Stimulated activated CD4-positive, alpha-beta T cell treated with anti-CD3 and anti-CD28 coated beads, Interleukin-4, amount 100 ng/mL, for 24 hours (primary cell): ENCODE measurements at places on chromosomes 16 and 17.

DNA sequence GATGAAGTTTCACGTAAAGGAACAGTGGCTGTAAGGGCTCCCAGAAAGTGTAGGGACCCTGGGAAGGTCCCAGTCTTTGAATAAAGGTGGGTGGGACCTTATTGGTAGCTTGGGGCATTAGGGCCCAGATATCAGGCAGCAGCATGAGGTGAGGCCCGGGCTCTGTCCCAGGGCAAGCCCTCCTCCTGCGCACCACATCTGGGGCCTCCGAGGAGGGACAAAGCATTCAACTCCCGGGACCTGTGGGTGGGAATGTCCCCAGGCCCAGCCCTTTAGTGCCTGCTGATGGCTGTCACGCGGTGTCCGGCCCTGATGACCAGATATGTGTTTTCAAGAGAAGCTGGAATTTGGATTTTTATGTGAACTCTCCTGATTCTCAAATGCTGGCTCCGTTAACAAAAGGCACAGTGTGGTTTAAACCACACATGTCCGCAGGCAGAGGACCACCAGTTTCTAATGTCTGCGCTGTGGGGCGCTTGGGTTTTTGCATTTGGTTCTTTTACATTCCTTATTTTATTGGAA, 30.4 kb downstream of the RAI1 start:
- DNase-seq = no peak

DNA sequence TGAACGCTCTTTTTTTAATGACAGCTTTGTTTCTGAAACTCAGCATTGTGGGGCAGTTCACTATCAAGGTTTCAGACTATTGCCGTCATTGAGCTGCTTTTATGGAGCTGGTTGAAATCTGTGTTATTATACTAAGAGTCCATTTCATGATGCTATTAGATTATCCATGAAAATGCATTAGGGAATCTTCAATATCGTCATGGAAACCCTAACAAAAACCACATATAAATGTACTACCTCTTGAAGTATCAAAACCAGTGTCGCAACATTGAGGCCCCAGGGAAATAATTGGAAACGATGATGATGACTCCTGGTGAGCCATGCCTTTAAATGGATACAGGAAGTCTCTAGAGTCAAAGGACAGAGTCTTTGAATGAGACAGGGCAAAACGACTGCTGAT, 231.6 kb upstream of the CPHXL start:
- no peak for DNase-seq

DNA sequence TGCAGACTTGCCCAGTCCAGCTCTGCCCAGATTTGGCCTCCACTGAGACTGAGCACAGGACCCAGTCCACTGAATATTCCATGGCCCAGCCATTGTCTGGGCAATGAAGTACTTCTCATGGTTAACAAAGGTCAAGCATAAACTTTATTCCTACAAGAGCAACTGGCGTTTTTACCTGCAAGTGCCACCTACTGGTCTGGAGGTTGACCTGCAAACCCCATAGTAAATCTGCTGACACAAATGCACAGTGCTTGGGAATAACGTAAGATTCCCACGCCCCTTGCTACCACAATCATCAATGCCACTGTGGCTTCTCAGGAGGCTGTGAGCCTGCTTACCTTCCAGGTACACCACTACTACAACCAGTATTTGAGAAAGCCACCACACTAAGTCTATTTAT, 170.2 kb downstream of the CEP112 start:
- no peak for DNase-seq

- DNase-seq = no peak
Observed at GRCh38 chr16:26395700-26396099, 671.0 kb upstream of the C16orf82 start.

- DNase-seq = no peak
Observed at GRCh38 chr16:86202267-86202666, 303.3 kb downstream of the IRF8 start.

DNA sequence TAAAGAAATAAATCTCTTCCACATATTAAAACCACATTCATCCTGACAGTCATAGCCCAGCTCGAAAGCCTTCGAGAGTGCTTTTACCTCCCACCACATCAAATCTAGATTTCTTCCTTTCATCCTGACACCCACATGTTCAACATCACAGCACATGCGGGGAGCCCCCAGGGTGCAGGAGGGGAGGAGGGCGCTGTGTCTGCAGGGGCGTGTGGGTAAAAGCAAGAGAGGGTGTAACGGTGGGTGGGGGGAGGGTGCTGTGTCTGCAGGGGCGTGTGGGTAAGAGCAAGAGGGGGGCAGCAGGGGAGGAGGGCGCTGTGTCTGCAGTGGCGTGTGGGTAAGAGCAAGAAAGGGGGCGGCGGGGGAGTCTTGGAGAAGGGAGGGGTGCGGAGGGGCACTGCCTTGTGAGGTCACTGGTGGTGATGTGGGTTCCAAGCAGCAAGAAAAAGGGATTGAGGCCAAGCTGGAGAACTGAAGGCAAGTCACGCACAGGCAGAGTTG, 34.7 kb downstream of the ADCY9 start:
- DNase-seq = peak; percentile 27

GRCh38 chr17:69605571-69605970, 191.1 kb downstream of the MAP2K6 start:
- DNase-seq = no peak

- no peak for DNase-seq
Observed at GRCh38 chr16:67767953-67768352, 38.4 kb downstream of the RANBP10 start.

DNA sequence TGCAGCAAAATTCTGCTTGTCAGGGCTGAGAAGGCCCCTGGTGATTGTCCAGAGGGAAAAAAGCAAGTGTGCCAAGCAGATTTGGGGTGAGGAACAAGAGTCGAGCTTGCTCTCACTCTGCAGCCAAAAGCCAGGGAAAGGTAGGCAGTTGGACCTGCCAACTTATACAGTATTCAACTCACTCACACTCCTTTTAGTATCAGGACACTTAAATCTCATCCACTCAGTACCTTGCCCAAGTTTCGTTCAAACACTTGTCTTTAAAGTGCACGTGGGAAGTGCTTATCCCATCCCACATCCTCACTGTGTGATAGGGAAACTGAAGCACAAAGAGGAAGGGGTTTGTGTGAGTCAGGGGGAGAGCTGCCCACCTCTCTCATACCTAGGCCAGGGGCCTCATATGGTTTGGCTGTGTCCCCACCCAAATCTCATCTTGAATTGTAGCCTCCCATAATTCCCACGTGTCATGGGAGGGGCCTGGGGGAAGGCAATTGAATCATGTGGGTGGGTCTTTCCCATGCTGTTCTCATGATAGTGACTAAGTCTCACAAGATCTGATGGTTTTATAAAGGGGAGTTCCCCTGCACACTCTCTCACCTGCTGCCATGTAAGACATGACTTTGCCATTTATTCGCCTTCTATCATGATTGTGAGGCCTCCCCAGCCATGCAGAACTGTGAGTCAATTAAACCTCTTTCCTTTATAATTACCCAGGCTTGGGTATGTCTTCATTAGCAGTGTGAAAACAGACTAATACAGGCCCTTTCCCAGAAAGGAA, 25.6 kb upstream of the CES5A start:
- no peak for DNase-seq

DNA sequence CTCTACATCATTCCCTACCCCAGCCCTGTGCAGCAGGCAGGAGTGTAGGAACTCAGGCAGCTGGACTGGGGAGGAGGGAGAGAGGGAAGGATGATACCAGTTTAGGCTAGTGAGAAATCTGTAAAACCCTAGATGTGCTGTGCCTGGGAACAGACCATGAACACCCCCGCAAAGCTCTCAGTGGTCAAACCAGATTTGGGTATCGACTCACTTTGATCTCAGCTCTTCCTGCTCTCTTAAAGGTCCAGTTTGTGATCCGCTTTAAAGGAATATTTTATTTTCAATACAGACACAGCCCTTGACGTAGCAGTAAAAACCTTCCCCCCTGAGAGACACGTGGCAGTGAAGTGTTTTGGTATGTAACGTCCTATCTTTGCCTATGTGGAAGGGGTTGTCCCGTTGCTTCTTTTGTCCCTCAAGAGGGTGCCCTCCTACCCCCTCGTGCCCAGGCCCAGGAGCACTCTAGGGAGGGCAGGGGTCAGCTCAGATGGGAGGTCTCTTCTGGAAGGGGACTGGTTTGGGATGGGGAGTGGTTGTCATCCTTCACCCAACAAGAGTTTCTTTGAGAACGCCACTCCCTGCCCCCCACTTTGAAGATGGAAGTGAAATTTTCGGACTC, 19.3 kb upstream of the TBX2 start:
- no peak for DNase-seq

DNA sequence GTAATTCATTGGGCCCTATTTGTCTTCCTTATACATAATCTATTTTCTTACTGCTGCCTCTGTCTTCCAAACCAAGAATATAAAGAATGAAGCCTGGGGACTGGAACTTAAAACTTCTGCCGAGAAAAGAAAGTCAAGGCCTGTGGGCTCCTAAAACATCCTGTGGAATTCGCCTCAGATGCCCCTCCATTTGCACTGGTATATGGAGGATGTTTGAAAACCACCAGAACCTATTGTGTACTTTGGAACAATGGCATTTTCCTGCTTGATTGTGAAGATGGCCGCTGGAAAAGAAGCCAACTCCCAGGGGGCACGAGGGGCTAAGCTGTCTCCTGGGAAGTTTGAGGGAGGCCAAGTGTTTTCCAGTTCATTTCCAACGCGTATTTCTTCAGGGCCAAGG, 122.4 kb downstream of the WWOX start:
- no peak for DNase-seq

DNA sequence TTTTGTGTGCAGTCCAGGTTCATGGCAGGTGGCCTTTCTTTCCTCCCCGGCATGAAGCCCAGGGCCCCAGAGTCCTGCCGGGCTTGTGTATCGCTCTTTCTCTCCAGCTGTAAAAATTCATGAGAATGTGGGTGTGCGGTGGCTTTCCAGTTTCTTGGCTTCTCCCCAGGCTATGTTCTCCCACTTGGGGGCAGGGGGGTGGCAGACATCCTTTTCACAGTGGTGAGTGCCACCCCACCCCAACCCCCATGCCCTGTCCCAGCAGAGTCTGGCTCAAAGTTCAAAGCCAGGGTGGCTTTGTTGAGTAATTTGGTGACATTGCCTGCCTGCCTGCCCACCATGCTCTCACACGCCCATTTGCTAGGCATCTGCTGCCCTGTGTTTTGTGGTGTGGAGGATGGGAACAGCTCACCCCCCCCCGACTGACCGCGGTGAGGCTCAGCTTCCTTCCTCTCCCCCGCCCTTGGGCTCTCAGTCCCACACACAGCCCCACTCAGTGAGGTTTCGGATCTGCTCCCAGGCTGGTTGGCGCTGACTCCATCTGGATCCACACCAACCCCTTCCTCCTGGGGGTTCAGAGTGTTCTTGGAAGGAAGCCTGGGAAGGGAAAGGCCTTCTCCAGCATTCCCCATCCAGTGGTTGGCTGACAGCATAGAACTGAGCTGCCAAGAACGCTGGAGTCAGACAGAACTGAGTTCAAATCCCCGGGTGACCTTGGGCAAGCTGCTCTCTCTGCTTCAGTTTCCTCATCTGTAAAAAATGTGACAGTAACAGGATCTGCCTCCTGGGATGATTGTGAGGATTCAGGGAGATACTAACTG, 36.0 kb downstream of the CHD9 start:
- DNase-seq = no peak

DNA sequence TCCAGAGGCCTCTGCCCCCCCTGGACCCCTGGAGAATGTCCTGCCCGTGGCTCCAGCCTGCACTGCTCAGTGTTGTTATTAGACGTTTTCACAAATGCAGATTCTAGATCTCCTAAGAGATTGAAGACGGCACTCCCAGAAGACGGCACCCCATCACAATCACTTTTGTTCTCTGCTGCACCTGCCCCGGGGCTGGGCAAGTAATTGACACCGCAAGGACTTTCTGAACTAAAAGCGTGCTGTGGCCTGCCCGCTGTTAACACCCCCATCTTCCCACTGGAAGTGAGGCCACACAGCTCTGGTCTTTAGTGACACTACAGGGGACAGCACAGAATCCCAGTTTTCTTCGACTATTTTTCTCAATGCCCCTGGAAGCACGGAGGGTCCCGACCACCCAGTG, 256.9 kb downstream of the ENGASE start:
- no peak for DNase-seq

DNA sequence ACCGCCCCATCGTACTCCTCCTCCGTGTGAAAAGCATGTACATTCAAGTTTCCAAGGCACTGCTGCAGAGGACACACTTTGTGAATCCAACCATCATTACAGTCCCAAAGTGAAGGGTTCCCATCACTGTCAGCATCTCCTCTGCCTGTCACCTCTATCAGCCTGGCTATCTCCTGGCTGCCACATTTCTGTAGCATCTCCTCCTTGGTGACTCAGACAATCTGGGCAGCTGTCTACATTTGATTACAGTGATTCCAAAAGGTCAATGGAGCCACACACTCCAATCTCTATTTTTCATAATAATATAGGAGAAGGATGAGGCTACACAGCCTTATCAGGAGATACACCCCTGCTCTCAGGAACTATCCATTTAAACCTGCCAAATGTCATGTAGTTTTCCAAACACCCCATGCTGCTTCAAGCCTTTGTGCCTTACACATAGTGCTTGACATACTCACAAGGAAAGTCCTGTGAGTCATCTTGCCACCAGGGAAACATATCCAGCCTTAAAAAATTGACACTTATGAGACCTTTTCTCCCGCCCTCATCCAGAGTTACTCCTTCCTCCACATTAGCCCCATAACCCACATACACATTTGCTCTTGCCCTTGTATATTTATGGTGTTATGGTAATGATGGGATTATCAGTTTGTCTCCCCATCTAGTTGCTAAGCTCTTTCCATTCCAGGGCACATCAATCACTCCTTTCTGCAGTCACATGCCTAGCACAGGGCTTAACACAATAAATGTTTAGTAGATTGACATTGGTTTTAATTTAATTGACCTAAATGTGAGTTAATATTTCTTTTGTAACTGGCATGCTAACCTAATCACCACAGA, 250.1 kb upstream of the CDH5 start:
- no peak for DNase-seq

DNA sequence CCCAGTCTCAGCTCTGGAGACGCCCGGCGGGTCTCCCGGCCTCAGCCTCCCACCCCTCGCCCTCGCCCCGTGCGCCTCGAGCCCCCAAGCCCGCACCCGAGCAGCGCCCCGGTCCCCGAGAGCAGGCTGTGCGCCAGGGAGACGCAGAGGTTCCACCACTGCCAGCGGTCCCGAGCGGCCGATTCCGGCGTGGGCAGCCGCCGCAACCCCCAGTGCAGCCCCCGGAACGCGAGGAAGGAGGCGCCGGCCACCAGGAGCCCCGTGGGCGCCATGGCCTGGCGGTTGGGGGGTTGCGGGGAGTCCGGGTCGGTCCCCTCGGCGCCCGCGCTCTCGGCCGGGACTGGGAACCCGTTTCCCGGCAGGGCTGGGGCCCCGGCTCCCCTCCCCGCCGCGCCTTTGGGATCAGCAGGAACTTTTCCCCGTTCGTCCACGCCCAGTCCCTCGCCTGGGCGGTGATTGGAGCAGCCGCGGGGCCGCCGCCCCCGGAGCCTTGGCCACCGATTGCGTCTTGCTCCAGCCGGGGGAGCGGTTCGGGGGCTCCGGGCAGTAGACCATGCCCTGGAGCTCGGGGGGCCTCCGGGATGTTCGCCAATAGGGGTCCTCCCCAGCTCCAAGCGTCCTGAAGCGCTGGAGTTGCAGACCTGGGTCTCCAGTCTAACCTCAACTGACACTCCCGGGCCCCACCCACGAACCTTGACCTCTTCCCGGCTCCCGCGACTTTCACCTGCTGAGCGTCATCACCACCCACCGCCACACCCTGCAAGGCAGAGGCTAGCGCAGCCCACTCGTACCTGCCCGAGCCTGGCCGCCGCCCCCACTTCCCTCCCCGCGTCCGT, at the start of gene TLCD2:
TSS of gene TLCD2 (minus strand) at position 407 of the 836 bp plus-strand sequence. CDS start at position 272, 135 bp downstream.
- DNase-seq = no peak

GRCh38 chr17:47889734-47890529, 6.1 kb upstream of the SP2 start:
- DNase-seq = peak; percentile 94
